ENCODE measurements at places on chromosomes 13 and 19.

- DNase-seq, result no peak
Observed at GRCh38 chr19:33301144-33301899, 1.0 kb downstream of the CEBPA start.

- no peak for DNase-seq
Observed at GRCh38 chr19:28350673-28351072, 862.3 kb downstream of the UQCRFS1 start.

- DNase-seq, result no peak
Observed at GRCh38 chr13:93173654-93174053, 53.0 kb upstream of the GPC6 start.

- DNase-seq, result no peak
Observed at GRCh38 chr19:17473041-17473440, 2.7 kb downstream of the SLC27A1 start.

DNA sequence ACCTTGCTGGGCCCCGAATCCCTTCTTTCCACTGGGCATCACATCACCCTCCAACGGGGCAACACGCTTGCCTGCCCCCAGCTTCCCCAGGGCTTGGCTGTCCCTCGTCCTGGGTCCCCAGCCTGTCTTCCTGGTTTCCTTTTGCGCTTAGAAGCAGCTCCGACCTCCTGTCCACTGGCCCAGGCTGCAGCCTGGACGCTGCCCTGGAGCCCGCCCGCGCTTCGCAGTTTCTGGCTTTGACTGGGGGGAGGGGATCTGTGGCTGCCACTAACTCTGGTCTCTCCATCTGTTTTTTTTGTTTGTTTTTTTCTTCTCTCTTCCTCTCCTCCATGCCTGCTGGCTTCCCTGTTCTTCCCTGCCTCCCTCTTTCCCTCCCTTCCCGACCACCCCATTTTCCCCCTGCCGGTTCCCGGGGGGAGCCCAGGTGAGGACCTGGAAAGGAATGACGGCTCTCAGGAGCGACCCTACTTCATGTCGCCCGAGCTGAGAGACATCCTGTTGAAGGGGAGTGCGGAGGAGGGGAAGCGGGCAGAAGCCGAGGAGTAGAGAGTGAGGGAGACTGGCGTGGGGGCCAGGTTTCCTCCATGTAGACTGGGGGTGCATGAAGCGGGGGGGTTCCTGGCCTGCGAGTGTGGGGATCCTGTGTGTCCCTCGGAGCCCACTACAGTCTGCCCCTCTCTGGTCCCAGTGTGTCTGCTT, 11.5 kb upstream of the ILF3 start:
- DNase-seq, result no peak

DNA sequence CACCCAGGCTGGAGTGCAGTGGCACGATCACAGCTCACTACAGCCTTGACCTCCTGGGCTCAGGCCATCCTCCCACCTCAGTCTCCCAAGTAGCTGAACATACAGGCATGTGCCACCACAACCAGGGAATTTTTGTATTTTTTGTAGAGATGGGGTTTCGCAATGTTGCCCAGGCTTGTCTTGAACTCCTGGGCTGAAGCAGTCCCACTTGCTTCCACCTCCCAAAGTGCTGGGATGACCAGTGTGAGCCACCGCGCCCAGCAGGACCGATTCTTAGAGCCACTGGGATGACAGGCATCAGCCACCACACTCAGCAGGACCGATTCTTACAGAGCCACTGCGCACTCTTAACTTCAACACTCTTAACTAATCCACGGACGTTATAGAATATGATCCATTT, 54.9 kb upstream of the RANBP3 start:
- no peak for DNase-seq

DNA sequence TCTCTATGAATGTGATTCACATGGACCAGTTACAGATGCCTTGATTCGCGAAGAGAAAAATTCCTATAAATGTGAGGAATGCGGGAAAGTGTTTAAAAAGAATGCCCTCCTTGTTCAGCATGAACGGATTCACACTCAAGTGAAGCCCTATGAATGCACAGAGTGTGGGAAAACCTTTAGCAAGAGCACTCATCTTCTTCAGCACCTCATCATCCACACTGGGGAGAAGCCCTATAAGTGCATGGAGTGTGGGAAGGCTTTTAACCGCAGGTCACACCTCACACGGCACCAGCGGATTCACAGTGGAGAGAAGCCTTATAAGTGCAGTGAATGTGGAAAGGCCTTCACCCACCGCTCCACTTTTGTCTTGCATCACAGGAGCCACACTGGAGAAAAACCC, 7.7 kb downstream of the ZNF543 start:
- no peak for DNase-seq

DNA sequence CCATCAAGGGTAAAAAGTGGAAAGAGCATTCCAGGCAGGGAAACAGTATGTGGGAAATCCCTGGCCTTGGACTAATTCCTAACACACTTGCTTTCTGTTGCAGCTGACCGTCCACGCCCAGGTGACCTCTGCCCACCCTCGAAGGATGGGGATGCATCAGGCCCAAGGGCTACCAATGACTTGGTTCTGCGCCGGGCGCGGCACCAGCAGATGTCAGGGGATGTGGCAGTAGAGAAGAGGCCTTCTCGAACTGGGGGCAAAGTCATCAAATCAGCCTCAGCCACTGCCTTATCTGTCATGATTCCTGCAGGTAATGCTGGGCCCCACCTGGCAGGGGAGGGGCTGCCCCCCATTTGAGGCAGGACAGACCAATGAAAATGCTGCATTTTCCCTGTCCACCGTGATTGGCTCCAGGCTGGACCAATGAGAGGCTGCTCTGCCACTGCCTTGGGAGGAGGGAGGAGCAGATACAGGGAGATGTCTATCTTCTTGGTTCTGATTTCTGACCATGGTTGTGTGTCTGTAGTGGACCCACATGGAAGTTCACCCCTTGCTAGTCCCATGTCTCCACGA, 12.6 kb downstream of the DNASE2 start:
- no peak for DNase-seq

DNA sequence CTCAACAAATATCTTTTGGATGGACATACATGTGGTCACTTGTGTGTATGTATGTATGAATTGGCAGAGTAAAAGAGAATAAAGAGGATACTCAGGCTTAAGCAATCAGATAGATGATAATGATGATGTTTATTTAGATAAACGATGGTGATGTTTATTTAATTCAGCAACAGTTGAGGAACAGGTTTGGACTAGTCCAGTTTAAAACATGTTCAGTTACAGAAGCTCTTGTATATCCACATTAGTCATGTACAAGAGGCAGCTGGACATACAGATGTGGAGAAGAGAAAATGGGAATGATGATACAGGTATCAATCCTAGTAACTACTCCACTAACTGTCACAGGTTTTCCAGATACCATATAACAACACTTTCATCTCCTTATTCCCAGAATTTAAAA, 232.1 kb downstream of the DIAPH3 start:
- no peak for DNase-seq

DNA sequence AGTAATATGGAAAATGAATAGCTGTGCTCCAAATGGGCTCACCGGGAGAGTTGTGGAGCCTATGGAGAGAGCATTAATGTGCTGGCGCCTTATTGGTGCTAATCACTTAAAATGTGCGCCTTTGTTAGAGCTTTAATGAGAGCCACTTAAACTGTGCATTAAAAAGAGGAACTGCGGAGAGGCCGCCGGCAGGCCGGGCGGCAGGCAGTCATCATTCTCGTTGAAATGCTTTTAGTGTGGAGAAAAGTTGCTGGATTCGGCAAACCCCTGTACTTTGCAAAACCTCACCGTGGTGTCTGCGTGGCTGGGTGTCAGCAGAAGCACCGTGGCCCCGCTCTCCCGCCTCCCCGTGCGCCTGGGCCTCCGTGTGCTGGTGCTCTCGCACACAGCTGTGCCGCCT, 105.5 kb downstream of the KDM4B start:
- DNase-seq, result no peak

DNA sequence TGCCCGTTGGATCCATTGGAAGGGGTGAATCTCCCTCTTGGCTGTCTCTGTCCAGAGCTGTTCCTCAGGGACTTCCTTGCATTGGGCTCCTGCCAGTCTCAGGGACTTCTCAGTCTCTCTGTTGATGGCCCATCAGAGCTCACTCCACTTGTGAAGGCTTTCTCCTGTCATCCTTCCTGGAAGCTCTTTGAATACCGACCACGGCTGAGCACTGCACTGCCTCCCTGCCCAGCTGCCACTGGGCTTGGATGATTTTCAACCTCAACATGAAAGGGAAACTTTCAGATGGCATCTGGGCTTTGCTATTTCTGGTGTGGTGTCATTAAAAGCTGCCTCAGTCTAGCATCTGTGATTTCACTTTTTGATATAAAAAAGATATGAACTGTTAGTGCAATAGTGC, 66.1 kb upstream of the ANKRD10 start:
- DNase-seq, result no peak

DNA sequence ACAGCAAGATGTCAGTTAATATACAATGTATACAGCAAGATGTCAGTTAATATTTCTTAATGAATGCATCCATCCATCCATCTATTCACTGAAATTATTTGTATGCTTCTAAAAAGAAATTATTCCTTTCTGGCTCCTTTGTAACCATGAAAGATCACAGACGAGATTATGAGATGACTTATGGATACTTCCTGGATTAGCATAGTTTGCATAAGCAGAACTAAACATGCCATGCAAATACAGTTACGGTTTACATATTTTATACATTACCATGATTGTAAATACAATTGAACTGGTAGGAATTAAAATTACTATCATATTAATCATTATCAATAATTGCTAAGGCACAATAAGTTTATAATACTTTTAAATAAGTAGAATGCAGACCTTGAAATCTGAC, 32.7 kb downstream of the NALCN start:
- DNase-seq, result no peak

DNA sequence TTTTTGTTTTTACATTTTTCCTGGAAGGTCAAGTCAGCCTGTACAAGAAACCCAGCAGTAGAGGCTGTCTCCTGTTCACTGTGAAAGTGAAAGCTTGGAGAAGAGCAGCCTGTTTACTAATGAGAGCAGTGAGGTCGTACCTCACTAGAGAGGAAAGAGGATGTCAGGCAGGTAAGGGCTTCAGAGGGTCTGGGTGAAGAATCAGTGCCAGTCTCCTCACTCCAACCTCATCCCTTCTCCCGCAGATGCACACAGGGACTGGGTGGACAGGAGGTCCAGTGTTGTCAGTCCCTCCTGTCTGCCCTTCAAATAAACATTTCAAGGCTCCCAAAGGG, 462.5 kb downstream of the KLF5 start:
- DNase-seq, result no peak

- DNase-seq, result no peak
Observed at GRCh38 chr19:35055715-35056179, 14.2 kb downstream of the HPN start.

DNA sequence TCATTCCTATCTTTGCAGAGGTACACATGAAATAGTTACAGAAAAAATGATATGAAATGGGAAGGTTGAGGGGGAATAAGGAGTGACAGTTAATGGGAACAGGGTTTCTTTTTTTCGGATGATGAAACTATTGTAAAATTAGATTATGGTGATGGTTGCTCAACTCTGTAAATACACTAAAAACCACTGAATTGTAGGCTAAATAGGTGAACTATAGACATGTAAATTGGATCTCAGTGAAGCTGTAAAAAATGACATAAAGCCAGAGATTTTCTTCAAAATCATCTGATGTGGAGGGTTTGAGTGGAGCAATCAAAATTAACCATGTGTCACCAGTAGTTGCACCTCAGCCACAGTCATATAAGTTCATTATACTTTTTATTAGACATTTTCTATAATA, 6.6 kb upstream of the FLT3 start:
- DNase-seq, result no peak

DNA sequence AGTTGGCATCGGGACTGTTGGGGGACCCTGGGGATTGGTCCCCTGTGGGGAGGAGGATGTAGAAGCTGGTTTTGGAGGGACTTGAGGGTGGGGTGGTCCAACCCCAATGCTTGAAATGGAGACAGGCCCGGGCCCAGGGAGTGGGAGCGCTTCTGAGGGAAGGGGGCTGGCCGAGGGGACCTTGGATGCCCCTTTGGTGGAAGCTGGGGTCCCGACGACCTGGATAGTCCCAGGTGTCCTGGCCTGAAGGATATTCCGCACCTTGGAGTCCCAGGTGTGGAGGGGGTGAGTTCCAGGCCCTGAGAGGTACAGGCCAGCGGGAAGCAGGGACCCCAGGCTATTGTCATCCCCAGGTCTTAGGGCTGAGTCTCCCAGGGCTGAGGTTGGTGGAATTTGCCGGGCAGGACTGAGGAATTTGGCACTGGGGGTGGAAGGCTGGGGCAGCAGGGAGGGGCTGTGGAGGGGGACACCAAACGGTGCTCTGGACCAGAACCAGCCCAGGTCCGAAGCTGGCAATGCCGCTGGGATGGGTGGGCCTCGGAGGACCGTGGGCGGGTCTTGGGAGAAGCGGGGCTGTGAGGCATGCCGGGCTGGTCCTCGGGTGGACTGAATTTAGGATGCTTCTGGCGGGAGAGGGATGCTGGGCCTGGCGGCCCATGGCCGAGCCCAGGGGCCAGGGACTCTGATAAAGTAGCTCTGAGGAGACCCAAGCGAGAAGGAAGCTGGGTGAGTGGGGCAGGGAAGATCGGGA, 1.8 kb downstream of the HDGFL2 start:
- DNase-seq, result no peak

DNA sequence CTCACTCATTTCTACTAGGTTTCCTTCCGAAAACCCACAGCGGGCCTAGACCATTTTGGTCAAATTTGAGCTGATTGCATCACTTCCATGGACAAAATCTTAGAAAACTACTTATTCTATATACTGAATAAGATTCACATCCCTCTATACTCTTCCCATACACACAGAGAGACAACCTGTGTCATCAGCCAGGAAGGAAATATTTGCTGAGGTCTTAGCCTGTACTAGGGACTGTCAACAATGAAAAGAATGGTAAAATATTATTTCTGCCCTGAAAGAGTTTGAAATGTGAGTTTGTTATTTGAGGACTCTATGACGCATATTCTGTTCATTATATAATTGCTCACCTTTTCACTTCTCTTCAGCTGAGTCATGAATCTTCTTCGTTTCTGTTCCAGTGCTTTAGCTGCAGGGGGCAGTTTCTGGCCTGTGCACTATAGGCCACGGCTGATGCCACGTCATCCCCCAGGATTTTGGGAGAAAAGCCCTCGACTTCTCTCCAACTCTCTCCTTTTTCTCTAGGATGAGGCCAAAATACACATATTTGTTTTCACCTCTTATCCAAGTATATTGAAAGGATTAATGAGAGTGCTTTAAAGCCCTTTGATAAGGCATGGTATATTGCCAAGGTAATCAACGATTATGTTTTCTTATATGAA, 47.7 kb downstream of the GSX1 start:
- DNase-seq, result no peak

- DNase-seq, result no peak
Observed at GRCh38 chr13:77891486-77891885, 27.1 kb downstream of the EDNRB start.

Measured in activated CD8-positive, alpha-beta memory T cell treated with anti-CD3 and anti-CD28 coated beads for 4 hours (primary cell).